Endothelial cell of umbilical vein (primary cell): ENCODE measurements at places on chromosomes 3 and 15. TPM values are rescaled to one million over a fixed set of nuclear protein-coding genes. Genes with fewer than 3 reads are reported as not detected.

DNA sequence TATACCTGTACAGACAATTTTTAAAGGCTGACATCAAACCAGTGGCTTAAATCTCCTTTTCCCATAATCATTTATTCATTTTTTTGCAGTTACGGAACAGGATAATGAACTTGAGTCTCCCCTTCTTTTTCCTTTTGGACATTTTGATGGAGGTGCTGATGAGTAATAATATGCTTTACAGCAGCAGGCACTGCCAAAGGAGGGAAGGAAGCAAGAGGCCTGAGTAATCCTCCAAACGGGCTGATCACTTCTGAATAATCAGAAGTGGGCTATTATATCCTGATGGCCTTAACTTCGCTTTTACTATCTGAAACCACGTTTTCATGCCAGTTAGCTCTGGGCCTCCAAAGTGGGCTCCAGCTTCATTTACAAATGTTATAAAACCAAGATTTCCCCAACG is 527.2 kb downstream of the FOXP1 start:
- no peaks in the 10 kb centered on the region for H3K27me3 ChIP-seq
- peak; percentile 89 for DNase-seq
- peaks cover 100% of the 10 kb centered on the region for H3K4me1 ChIP-seq

DNA sequence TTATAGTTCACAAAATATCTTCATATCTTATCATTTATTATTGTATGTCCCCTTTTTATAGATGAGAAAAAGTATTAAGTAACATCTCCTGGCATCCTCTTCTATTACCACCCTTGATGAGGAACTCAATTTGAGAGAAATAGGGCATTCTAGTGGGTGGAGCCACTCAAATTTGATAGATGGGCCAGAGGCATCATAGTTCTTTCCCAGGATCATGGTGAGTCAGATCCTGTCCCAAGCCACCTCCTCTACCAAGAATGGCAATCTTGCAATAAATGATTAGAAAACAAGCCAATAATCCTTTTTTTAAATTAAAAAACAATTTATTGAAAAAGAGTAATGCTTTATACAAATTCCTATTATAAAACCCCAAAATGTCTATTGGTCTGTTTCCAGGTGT is 16.8 kb downstream of the CLDN1 start:
- no peaks in the 10 kb centered on the region for H3K36me3 ChIP-seq
- peak; percentile 13 for DNase-seq
- no peaks in the 10 kb centered on the region for H3K27me3 ChIP-seq
- H3K4me3 ChIP-seq = no peak overlapping the region

DNA sequence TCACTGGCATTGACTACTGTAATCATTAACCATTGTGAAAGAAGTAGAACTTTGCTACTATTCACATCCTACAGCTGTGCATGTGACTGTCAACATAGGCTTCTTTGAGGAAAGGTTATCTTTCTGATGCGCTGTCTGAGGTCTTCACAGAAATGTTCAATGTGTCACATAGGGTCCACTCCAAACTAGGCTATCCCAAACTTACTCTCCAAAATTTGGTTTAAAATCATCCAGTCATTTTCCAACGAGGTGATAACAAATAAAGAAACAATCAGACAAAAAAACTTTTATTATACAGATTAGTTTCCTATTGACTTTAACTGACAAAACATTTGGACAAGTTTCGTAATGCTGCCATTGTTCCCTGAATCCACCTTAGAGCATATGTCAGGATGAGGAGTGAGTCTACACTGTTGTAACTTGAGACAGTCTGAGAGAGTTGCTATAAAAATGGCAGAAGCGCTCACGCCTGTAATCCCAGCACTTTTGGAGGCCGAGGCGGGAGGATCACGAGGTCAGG is 511.6 kb downstream of the PLOD2 start:
- no peak overlapping the region for H3K27ac ChIP-seq
- H3K36me3 ChIP-seq = no peaks in the 10 kb centered on the region
- DNase-seq = no peak
- no peak overlapping the region for H3K4me3 ChIP-seq

DNA sequence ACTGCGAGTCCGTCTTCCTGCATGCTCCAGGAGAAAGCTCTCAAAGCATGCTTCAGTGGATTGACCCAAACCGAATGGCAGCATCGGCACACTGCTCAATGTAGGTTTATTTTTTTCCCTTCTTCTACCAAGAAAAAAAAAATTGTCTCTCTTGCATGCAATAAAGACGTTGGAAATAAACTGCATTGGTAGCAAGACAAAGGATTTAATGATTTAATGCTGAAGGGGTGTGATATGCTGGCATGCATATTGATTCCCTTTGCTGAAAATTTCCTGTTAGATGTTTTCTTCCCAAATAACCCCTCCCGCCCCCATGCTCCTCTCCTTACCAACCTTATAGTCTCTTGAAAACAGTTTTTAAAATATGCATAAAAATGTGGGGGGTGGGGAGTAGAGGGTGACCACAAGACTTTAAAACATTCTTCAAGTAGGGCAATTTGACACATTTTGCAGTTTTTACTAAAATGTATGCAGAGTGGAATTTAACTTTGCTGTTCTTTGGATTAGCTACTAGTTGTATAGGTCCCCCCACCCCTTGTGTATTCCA is 799 bp downstream of the RARB start:
- no peaks in the 10 kb centered on the region for H3K36me3 ChIP-seq
- peaks cover 34% of the 10 kb centered on the region for H3K4me1 ChIP-seq
- DNase-seq = no peak
- H3K27ac ChIP-seq = peak overlapping the region; percentile 96

GRCh38 chr15:67509918-67510317 is 11.0 kb upstream of the C15orf61 start:
- no peaks in the 10 kb centered on the region for H3K27me3 ChIP-seq
- H3K4me1 ChIP-seq = no peaks in the 10 kb centered on the region
- no peak for DNase-seq
- H3K4me3 ChIP-seq = no peak overlapping the region
- H3K27ac ChIP-seq = no peak overlapping the region

DNA sequence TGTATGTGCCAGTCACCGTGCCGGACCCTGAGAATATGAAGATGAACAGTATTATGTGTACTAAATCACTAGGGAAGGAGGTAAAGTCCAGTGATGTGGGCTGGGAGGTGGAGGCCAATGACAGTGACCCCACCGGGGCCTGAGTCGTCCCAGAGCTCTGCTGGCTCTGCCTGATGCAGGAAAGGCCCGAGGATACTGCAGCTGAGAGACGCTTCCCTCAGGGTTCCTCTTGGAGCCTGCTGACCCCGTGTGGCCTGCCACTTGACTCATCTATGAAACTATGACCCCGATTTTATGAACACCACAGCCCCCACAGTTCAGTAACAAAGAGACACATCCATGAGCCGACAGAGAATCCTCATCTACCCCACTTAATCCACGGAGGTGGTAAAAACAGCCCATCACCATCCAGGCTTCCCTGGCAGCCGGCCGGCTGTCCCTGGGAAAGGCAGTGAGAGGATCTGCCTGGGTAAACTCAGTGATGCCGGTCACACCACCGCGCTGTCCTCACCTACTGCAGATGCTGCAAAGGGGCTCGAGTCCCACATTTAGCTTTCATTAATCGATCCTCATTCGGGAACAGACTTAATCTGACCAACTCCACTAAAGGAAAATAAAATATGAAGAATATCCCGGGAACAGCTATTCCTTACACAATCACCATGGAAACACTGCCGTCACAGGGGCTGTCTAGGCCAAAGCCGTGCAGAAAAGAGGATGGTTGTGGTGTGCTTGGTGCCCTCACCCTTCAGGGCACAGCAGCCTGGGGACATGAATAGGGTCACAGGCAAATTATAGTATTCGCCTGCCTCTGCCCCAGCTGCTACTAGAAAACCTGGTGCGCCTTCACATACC is 82.9 kb downstream of the ARRDC4 start:
- no peak overlapping the region for H3K27ac ChIP-seq
- no peaks in the 10 kb centered on the region for H3K27me3 ChIP-seq
- H3K4me1 ChIP-seq = no peaks in the 10 kb centered on the region
- H3K4me3 ChIP-seq = no peak overlapping the region
- DNase-seq = no peak

- H3K4me1 ChIP-seq = peaks cover 19% of the 10 kb centered on the region
- no peaks in the 10 kb centered on the region for H3K27me3 ChIP-seq
- H3K27ac ChIP-seq = no peak overlapping the region
- H3K36me3 ChIP-seq = no peaks in the 10 kb centered on the region
- no peak for DNase-seq
Observed at GRCh38 chr3:123805101-123805500, 79.0 kb downstream of the MYLK start.

GRCh38 chr3:71447197-71447596 is 136.3 kb downstream of the FOXP1 start:
- no peak overlapping the region for H3K4me3 ChIP-seq
- no peaks in the 10 kb centered on the region for H3K36me3 ChIP-seq
- H3K4me1 ChIP-seq = peaks cover 20% of the 10 kb centered on the region

DNA sequence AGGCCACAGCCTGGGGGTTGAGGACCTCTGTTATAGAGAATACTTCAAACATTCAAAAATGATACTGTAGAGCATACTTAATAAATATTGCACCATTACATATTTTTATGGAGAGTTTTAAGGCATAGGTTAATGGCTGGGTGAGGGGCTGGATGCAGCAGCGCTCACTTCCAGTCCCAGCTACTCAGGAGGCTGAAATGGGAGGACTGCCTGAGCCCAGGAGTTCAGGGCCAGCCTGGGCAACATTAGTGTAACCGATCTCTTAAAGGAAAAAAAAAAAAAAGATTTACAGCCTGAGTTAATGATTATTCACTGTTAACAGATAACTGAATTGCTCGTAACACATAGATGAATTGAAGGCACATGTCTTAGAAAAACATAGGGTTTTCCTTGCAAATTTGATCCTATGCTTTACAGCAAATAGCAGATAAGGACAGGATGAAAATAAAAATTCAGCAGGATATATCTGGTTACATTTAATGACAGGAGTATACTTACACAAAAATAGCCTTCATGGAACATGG is 282.9 kb downstream of the TBC1D5 start:
- H3K4me3 ChIP-seq = no peak overlapping the region
- no peak overlapping the region for H3K27ac ChIP-seq
- no peaks in the 10 kb centered on the region for H3K27me3 ChIP-seq
- no peaks in the 10 kb centered on the region for H3K36me3 ChIP-seq
- H3K4me1 ChIP-seq = no peaks in the 10 kb centered on the region
- no peak for DNase-seq

DNA sequence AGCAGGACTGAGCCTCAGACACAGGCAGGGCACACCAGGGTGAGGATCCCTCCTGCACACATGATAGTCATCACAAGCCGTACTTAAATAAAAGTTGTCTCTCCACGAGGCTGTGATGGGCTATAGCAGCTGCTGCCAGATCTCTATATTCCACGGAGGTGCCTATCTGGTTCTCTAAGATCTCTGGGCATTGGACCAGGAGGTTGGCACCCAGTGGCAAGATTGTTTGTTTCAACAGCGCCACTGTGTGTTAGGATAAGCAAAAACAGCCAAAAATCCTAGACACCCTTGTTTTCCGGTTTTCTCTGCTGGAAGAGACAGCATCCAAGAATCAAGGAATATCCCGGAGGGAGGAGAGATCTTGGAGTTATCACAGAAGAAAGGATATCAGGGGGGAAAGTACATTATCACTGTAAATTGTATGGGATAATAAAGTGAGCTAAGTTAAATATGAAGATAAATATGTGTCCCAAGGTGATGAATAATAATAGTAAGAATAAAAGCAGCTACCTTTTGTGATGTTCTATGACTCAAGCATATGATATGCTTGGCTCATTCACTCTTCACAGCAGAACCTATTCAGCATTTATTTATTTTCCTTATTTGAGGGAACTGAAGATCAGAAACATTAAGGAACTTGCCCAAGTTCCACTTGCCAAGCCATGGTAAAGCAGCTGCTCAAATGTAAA is 90.6 kb upstream of the AKAP13 start:
- H3K36me3 ChIP-seq = no peaks in the 10 kb centered on the region
- peak; percentile 46 for DNase-seq
- no peak overlapping the region for H3K27ac ChIP-seq
- H3K4me3 ChIP-seq = no peak overlapping the region
- no peaks in the 10 kb centered on the region for H3K4me1 ChIP-seq

- no peak for DNase-seq
- no peaks in the 10 kb centered on the region for H3K36me3 ChIP-seq
- H3K4me3 ChIP-seq = no peak overlapping the region
- H3K27me3 ChIP-seq = no peaks in the 10 kb centered on the region
- H3K27ac ChIP-seq = no peak overlapping the region
Observed at GRCh38 chr3:185527364-185527763, 25.0 kb downstream of the LIPH start.

- no peak for DNase-seq
- no peak overlapping the region for H3K4me3 ChIP-seq
- H3K4me1 ChIP-seq = no peaks in the 10 kb centered on the region
- no peaks in the 10 kb centered on the region for H3K27me3 ChIP-seq
- H3K36me3 ChIP-seq = no peaks in the 10 kb centered on the region
- no peak overlapping the region for H3K27ac ChIP-seq
Observed at GRCh38 chr3:39850716-39851032, 41.3 kb downstream of the MYRIP start.

DNA sequence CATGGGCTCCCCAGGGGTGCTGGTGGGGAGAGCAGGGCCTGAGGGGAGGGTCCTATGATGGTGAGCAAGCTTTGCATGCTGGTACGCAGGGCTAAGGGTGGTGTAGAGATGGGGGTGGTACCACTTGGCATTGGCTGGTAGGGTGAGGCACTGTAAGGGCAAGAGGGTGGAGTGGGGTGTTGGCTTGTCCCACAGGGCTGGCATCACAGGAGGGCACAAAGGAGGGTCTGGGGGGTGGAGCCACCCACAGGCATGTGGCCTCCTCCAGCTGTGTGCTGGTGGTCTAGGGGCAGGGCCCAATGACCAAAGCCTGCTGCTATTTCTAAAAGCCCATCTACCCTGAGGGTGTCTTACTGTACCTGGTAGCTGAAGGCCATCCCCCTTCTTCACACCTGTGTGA is 65.2 kb upstream of the SEC13 start:
- H3K4me3 ChIP-seq = no peak overlapping the region
- no peaks in the 10 kb centered on the region for H3K4me1 ChIP-seq

- DNase-seq = peak; percentile 82
- H3K27ac ChIP-seq = peak overlapping the region; percentile 66
- H3K4me1 ChIP-seq = peaks cover 40% of the 10 kb centered on the region
- no peaks in the 10 kb centered on the region for H3K27me3 ChIP-seq
Observed at GRCh38 chr3:29513236-29513635, 232.4 kb downstream of the RBMS3 start.

DNA sequence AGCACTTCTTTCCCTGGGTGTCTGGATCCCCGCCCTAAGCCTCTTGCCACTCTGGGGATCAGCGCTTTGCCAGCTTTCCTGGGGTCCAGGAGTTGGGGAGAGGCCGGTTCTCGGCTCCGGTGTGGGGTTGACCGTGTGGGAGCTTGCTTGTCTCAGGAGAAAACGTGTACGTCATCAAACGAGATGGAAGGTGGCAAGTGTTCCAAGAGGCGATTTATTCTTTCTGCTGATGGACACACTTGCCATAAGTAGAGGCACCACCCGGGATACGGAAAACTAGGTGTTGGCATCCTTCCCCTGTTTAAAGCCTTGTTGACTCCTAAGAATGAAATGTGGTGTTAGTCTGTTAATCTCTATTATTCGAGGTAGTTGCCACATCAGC is 295 bp downstream of the ZWILCH start:
- H3K4me3 ChIP-seq = peak overlapping the region; percentile 98
- no peak for DNase-seq
- peaks cover 14% of the 10 kb centered on the region for H3K36me3 ChIP-seq
- H3K27me3 ChIP-seq = no peaks in the 10 kb centered on the region

Gene EPM2AIP1
- total RNA-seq = 13.9 and 15.1 TPM in 2 replicates

Gene GP9
- total RNA-seq = not detected in 2 replicates

Gene UPK1B
- not detected in 2 replicates for total RNA-seq

Gene CLDN18
- total RNA-seq = not detected in 2 replicates

Gene ADAMTSL3
- total RNA-seq = not detected in 2 replicates
